ENCODE measurements at places on chromosomes 2 and 18.

GRCh38 chr2:12764849-12765605 lies 48.3 kb downstream of the TRIB2 start:
- DNase-seq, result no peak

GRCh38 chr2:165698444-165698884 lies 95.6 kb downstream of the GALNT3 start:
- DNase-seq, result peak; percentile 85

- DNase-seq, result no peak
These were observed 48.7 kb upstream of the MSH2 start for GRCh38 chr2:47354013-47354847.

DNA sequence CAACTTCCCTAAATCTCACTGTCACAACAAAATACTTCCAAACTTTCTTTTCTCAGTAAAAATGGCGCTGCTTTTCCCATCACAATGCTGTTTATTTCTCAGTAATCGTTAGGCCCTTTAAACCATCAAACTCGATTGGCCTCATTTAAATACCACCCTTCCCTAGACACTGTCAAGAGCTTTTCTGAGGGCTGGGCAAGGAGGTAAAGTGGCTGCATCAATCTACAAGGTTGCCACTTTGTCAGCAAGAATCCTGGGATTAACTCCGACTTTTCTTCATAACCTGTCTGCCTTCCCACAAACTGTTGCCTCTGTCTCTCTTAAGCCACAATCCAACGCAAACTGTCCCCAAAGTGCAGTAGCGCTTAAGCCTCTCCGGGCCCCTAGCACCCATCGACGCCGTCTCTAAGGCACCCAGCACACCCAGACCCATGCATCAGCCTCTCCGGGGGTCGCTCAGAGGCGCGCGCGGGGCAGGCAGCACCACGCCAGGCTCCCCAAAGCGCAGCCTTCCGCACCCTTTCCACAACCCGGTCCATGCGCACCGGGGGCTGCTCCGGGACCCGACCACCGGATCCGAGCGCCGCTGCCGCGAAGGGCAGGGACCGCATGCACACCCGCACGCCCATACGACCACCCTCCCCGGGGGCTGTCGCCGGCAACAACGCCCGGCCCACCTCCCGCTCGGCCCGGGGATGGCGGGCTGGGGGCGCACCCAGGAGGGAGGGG lies 683 bp downstream of the MBOAT2 start:
- peak; percentile 55 for DNase-seq

- DNase-seq, result no peak
These were observed 286.3 kb downstream of the PIEZO2 start for GRCh38 chr18:10863026-10863425.

DNA sequence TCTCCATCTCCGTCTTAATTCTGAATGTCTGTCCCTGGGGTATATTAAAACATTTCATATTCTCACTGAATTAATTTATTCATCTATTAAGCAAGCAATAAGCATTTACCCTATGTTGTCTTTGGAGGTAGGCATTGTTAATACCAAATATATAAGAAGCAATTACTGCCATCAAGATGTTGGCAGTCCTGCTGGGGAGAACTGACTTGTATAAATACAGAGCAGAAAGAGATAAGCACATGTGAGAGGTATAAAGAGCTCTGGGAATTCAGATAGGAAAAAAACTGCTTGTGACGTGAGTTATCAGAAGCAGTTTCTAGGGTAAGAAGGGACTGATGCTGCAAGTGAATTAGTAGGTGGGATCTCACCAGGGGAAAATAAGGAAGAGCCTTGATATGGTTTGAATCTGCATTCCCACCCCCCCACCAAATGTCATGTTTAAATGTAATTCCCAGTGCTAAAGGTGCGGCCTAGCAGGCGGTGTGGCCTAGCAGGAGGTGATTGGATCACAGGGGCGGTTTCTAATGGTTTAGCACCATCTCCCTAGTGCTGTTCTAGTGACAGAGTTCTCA lies 286.8 kb downstream of the RAD51AP2 start:
- no peak for DNase-seq

GRCh38 chr2:225920621-225921220 lies 521.2 kb downstream of the NYAP2 start:
- peak; percentile 41 for DNase-seq

- no peak for DNase-seq
These were observed 62.6 kb upstream of the MEX3C start for GRCh38 chr18:51260118-51260517.

DNA sequence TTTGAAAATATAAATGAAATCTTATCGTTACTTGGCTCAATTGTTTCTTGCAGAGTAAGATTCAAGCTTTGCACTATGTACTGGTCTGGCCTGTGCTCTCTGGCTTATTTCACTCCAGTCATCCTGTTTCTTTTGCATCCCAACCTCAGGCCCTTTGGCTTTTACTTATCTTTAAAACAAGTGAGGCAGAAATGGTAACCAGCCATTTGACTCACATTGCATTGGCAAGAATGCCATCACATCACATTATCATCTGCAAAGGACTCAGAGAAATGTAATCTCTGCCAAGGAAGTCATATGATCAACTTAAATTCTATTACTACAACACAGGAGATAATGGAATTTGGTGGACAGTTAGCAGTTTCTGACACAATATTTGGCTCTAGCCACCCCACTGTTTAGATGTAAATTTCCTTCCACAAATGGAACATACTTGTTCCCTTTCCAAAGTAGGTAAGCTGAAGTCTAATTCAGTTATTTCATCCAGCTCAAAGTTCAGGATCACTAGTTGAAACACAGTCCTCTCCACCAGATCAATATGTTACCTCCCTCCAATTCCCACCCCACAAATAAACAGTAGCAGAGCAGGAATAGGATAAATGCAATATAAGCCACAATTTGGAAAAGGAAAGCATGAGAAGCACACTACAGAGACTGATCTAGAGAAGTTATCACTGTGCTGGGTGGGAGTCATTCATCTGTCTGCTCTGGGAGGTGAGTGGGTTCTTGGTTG lies 65.0 kb upstream of the DSC1 start:
- DNase-seq, result no peak

DNA sequence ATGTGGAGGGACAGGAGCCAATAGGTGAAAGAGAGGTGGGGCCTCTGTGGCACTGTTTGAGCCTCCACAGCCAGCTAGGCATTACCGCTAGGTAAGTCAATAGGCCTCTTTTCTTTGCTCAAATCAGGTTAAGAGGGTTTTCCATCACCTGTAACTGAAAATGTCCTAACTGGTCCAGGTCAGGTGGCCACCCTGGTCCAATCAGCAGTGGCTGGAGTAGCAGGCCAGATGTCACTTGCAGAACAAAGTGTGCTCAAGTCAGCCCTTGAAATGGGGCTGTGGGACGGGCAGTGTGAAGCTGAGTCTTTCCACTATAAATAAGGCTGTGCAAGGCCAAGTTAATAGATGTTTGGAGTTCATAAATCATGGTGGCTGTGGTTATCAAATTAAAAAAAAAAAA lies 20.9 kb downstream of the FBXO36 start:
- DNase-seq, result no peak

GRCh38 chr2:118584877-118585276 lies 262.6 kb downstream of the EN1 start:
- no peak for DNase-seq

DNA sequence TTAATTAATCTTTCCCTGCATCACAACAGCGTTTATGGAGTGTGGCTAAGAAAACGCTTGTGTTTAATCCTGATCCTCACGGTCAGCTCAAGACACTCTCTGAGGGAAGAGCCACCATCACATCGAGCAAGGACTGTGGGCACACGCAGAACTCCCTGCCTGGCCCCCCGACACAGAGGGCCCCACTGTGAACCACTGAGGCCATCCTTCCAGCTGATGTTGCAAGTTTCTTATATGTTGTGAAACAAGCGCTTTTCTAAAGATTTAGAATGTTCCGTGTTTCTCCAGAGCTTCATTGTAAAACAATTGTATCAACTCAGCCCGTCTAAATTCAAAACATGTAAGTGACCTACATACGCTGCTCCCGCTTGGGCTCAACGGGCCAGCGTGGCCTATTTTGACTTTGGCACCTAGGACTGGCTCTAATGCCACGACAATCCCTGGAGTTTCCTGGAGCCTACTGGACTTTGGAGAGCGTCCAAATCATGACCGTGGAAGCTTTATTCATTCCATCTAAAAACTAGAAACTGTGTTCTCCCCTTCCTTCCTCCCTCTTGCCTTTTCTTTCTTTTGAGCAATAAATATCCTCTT lies 34.9 kb downstream of the SERPINE2 start:
- DNase-seq, result no peak

- DNase-seq, result no peak
These were observed 116.6 kb downstream of the GLI2 start for GRCh38 chr2:120852200-120852815.

DNA sequence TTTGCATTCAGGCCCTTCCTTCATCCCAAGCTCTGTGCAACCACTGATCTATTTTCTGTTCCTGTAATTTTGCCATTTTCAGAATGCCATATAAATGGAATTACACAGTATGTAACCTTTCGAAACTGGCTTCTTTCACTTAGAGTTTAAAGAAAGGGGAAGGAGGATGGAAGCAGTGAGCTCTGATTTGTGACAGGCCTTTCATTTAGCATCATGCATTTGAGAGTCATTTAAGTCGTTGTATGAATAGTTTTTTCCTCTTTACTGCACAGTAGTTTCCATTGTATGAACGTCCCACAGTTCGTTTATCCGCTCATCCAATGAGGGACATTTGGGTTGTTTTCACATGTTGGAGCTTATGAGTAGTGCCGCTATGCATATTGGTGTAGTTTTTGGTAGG lies 67.0 kb downstream of the LBH start:
- no peak for DNase-seq

DNA sequence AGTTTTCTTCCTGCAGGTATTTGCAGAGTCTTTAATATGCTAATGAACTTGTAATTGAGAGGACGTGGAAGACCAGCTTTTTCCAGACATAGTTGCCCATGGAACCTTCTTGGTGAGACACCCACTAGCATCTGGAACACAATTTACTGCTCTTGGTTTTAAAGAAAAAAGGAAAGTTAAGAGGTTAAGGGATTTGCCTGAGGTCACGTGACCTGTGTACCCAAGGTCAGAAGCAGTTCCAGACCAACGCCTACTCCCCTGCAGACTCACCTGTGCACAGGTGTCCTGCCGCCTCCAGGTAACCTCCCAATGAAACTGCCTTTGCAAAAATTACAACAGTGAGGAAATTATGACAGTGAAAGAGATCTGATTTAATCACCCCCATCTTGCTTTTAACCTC lies 172.7 kb downstream of the ANAPC1 start:
- DNase-seq, result no peak

DNA sequence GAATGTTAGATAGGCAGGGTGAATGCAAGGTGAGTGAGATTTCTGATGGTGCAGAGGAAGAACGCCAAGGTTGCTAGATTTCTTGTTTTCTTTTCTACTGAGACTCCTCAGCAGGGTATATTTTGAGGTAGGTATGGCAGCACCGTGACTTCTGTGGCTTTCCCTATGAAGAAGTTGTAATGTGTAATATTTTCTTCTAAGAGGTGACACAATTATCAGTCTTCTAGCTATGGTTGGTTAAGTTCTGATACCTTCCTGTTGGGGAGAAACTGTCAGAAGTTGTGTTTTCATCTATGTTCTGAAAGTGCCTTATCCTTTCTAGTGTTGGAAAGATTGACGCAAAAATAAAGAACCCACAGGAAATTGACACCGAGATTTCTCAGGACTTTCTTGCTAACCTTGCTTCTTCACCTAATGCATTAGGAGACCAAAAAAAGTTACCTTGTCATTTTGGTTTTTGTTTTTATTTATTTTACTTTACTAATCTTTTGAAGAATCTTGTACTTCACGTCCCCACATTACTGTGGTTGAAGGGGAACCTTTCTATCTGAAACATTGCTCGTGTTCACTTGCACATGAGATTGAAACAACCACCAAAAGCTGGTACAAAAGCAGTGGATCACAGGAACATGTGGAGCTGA lies 11.9 kb downstream of the IL18R1 start:
- no peak for DNase-seq

Measured in A673 (cell line).